ENCODE measurements at places on chromosomes 1 and 21.

DNA sequence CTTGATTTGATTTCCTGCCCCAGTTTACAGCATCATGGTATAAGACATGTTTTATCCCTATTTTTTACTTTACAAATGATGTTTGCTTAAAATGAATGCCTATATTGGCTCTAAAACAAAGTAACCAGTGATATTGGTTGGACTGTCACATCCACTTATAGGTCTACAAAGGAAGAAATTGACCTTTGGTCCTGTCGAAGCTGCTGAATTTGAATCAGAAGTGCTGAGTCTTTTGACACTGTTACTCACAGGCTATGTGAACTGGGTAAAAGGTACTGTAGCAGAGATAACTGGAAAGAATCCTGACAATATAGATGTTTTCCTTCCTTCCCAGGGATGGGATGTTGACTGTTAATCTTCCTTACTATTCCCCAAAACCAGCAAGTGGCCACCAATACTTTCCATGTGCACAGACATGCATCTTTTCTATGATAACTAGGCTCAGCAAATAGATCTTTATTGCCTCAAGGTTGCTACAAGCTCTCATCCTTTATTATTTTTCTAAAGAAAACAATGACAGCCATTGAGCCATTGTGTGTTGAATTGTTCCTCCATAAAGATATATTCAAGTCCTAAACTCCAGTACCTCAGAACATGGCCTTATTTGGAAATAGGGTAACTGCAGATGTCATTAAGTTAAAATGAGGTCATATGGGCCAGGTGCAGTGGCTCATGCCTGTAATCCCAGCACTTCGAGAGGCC is 175.9 kb upstream of the NR5A2 start:
- DNase-seq: no peak

- DNase-seq: no peak
These were observed 2.9 kb downstream of the NFYC start for GRCh38 chr1:40694353-40694874.

DNA sequence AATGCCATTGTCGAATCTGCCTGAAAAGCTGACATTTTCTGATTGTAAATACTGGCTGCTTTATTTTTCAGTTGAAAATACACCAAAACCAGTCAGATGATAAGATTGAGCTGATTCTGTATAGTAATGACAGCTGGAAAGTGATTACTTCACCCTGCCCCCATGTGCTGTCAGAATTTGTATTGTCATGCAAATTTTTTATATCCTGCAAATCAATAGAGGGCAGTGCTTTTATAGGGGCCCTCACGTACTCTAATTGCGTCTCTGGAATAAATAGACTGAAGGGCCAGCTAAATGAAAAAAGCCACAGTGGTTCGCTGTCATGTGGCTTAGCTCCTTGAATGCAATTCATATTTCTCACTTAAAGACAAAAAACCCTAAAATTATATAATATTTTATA is 208.6 kb downstream of the LHX8 start:
- DNase-seq: peak; percentile 86

DNA sequence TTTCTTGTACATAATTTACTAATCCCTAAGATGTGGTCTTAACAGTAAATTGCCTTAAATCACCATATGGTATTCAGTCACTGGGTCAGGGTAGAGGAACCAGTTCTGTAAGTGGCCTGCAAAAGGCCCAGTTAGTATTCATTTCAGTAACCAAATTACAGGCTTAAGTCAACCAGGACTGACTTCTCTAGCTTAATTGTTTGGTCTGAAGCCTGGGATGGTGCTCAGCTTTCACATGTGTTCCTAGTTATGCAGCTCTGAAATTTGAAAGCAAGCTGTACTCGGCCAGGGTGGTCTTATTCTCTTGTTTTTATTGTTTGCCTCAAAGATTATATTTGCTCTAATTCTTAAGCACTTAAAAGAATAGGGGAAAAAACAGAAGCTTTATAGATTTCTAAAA is 144.6 kb downstream of the MAGI3 start:
- no peak for DNase-seq

Data from NCI-H748 treated with DMSO at 0.1 percent for 48 hours (cell line).